A549 (cell line): ENCODE measurements at places on chromosomes 11 and 22. TPM values are rescaled to one million over a fixed set of nuclear protein-coding genes. Genes with fewer than 3 reads are reported as not detected.

The OR51B5 gene
- 0.06 to 0.10 TPM in 2 of 3 replicates, not detected in the other for polyA plus RNA-seq

DNA sequence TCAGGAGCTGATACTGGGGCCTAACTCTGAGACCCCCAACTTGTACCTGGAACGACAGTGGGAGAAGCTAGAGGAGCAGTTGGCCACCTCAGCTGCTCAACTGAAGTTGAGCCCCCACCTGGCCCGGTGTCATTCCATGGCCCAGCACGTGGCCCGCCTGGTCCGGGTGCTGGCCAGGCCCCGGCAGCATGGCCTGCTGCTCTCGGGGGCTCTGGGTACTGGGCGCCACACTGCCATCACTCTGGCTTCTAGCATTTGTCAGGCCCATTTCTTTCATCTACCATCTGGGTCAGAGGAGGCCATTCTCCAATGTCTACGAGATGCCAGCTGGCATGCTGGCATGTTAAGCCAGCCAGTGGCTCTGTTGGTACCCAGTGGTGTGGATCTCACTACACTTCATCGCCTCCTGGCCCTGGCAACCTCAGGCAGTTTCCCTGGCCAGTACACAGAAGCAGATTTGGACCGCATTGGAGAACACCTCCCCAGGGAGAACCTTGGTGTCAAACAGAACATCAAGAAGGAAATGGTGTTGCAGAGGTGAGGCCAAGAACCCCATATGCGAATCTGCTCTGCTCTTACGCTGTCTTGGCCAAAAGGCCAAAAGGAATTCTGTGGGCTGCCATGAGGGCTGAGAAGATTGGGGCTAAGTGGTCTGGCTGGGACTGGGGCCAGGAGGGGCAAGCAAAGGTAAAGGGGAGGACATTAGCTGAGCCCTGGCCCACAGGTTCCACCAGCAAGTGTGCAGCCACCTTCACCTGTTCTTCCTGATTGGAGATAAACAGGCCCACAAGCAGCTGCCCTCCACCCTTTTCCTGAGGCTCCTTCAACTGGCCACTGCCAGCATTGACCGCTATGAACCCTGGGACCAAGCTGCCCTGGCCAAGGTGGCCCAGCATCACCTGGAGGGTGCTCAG lies 45.4 kb downstream of the RRP8 start:
- DNase-seq, result no peak

DNA sequence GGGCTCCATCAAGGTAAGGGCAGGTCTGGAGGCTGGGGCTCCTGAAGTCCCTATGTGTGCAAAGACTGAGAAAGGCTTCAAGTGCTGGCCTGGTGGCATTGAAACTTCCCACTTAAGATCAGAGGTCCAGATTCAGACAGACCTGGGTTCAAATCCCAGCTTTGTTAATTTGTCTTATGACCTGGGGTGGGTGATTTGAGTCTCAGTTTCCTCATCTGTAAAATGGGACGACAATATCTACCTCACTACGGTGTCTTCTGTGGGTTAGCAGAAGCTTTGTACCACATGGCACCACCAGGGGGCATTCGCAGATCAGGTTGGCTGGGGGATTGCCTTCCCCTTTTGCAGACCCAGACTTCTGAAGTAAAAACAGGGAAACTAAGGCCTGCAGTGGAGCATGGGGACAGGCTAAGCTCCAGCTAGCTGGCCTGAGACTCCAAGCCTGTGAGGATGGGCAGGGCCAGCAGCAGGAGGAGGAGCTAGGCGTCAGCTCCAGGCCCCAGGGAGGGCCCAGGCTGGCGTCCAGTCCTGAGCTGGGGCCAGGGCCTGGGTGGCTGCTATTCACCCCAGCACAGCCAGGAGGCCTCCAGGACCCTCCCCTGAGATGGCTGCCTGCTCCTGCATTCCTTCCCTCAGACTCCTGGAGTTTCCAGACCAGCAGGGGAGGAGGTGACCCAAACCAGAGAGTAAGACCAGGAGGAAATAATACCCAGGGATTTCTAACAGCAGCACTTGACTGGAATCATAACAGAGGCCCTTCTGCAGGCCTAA lies 1.5 kb downstream of the CASTOR1 start:
- DNase-seq, result peak; percentile 91

DNA sequence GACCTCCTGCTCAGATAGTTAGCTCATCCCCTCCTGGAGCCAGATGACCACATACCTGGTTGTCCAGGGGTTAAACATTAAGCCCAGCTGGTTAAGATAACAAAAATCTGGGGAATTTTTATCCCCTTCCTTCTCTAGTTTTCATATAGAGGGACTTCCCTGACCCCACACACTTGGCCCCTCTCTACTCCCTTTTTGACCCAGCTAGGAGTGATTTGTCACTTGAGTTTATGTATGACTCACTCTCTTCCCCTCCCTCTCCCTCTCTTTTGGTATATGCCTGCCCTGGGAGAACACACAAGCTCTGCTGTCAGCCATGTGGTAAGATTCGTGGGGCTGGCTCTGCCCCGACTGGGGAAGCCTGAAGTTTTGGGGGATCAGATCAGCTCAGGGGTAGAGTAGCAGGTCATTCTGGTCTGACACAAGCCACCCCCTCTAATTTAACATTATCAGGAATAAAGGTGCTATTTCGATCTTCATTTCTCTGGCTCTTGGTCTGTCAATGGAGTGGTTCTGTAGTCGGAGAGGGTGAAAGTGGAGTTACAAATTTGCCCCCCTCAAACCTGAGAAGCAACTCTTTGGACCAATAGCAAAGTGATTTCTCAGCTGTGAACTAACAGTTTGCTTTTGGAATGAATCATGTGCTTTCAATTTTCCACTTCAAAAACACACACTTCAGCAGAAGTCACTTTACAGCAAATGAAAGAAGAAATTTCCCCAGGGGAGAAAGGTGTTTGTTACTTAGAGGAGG lies 415.3 kb upstream of the CADM1 start:
- DNase-seq, result peak; percentile 6

GRCh38 chr11:78256962-78257361 lies 68.2 kb downstream of the USP35 start:
- no peak for DNase-seq

- no peak for DNase-seq
Observed at GRCh38 chr11:113675003-113675561, 31.0 kb downstream of the TMPRSS5 start.

- no peak for DNase-seq
Observed at GRCh38 chr22:37631448-37632173, 7.9 kb upstream of the SH3BP1 start.

DNA sequence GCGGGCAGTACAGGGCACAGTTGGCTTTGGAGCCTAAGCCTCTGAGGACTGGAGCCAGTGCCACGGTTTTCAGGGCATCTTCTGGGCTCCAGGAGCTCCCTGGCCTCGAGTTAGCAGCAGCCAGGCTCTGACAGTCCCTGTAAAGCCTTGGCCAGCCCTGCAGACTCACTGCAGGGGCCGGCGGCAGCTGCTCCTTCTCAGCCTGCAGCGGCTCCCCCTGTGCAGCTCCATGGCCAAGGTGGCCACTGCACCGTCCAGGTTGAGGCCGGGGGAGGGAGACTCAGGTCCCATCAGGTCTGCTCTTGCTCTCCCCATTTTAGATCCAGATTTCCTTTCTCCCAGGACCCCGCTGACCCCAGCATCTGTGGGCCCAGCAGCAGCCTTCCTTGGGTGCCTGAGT lies 1461.1 kb downstream of the BRD1 start:
- DNase-seq, result no peak

DNA sequence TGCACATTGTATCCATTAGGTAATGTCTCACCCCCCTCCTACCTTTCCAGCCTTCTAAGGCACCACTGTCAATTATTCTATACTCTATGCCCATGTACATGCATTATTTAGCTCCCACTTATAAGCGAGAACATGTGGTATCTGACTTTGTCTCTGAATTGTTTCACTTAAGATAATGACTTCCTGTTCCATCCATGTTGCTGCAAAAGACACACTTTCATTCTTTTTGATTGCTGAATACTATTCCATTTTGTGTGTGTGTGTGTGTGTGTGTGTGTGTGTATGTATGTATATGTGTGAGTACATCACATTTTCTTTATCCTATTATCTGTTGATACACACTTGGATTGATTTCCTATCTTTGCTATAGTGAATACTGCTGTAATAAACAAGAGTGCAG lies 84.2 kb downstream of the PGR start:
- no peak for DNase-seq

The LRRC4C gene
- polyA plus RNA-seq, result not detected in 3 replicates

The MRGPRE gene
- polyA plus RNA-seq, result not detected in 3 replicates

DNA sequence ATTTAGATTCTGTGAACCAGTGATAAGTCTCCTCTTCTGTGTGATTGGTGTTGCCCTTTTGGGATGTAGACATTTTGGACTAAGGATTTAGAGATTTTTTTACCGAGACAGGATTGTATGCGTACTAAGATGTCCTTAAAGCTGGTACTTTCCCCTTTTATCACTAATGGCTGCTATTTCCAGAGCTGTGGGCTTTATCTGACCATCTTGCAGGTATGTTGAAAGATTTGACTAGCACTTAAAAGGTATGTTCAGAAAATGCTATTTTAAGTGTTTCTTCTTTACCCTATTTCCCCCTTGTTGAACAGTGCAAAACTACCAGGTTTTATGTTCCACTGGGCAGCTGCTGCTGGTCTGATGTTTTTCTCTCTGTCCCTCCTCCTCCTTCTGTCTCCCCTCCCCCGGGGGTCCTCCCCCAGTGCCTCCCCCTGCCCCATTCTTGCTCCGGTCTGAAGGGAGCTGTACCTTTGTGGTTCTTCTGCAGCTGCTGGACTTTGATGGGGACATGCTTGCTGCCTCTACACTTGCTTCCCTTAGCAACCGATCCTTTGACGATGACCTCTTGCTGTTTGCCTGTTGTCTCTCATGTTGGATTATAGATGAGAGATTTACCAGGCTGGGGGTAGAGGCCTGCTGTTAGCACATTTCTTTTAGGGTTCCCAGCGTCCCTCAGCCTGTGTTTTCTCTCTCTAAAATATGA lies 59.6 kb downstream of the ZNRF3 start:
- no peak for DNase-seq

The KCNK4 gene
- 0.12 to 0.28 TPM (median 0.17 TPM) in 3 replicates for polyA plus RNA-seq
